ENCODE measurements at places on chromosomes 3 and 15.

DNA sequence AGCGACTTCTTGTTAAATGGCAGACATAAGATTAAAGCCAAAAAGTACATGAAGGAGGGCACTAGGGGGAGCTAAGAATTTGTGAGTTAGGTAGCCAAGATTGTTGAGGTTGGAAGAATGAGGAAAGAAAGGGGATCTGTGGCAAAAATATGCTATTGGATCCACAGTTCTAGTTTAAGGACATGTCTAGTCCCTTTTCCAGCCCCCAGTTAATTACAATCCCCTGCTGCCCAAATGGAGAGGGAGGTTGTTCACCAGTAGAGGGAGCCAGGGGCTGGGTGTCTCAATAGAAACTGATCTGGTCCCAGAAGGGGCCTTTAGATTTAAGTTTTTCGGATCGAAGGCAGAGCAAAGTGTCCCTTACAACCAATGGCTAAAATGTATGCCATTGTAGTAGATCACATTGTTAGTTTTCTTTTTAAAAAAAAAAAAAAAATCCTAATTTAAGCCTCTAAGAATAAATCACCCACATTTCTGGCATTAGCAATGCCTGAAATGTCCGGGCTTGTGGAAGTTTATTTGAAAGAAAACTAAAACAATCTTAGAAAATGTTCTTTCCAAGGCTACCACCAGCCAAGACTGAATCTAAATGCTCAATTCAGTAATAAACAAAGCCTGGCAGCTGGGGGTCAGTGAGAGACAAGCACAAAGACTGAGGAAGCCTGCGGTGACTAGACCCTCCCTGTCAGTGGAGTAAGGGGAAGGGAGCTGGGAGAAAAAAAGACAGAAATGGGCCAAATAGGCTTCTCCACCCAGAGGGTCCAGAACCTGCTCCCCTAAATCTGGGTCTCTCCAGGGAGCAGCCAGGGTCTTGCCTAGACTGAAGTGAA lies 7.1 kb downstream of the COL8A1 start:
- peak overlapping the region; percentile 76 for H3K27ac ChIP-seq
- DNase-seq: no peak
- no peaks in the 10 kb centered on the region for H3K27me3 ChIP-seq
- H3K4me1 ChIP-seq: no peaks in the 10 kb centered on the region

GRCh38 chr15:63258658-63259057 lies 18.7 kb upstream of the APH1B start:
- no peak overlapping the region for H3K4me3 ChIP-seq
- H3K27me3 ChIP-seq: no peaks in the 10 kb centered on the region
- H3K4me1 ChIP-seq: no peaks in the 10 kb centered on the region
- H3K36me3 ChIP-seq: peaks cover 43% of the 10 kb centered on the region
- H3K27ac ChIP-seq: no peak overlapping the region

- no peaks in the 10 kb centered on the region for H3K4me1 ChIP-seq
- no peak overlapping the region for H3K4me3 ChIP-seq
- no peak overlapping the region for H3K27ac ChIP-seq
- no peaks in the 10 kb centered on the region for H3K36me3 ChIP-seq
These were observed 24.9 kb upstream of the SIAH2 start for GRCh38 chr3:150787741-150788370.

DNA sequence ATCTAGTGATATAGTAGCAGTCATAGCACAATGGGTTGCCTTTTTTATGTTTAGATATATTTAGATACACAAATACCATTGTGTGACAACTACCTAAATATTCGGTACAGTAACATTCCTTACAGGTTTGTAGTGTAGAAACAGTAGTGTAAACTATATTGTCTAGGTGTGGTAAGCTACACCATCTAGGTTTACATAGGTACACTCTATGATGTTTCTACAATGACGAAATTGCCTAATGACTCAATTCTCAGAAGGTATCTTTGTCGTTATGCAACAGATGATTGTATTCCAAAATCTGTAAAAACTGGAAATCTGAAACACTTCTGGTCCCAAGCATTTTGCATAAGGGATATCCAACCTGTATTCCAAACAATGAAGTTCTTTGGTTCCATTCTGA lies 24.3 kb downstream of the PLOD2 start:
- peaks cover 38% of the 10 kb centered on the region for H3K4me1 ChIP-seq
- no peak overlapping the region for H3K27ac ChIP-seq
- H3K27me3 ChIP-seq: no peaks in the 10 kb centered on the region
- no peak overlapping the region for H3K4me3 ChIP-seq
- H3K36me3 ChIP-seq: no peaks in the 10 kb centered on the region

- no peaks in the 10 kb centered on the region for H3K27me3 ChIP-seq
- H3K4me3 ChIP-seq: no peak overlapping the region
- H3K4me1 ChIP-seq: no peaks in the 10 kb centered on the region
- no peak overlapping the region for H3K27ac ChIP-seq
- no peak for DNase-seq
- no peaks in the 10 kb centered on the region for H3K36me3 ChIP-seq
These were observed 693.0 kb downstream of the NR2F2 start for GRCh38 chr15:97023488-97023844.

- H3K36me3 ChIP-seq: peaks cover 30% of the 10 kb centered on the region
- H3K27ac ChIP-seq: no peak overlapping the region
- no peaks in the 10 kb centered on the region for H3K27me3 ChIP-seq
- peaks cover 11% of the 10 kb centered on the region for H3K4me1 ChIP-seq
- DNase-seq: no peak
- peak overlapping the region; percentile 75 for H3K4me3 ChIP-seq
These were observed 1.1 kb downstream of the RCCD1 start for GRCh38 chr15:90955624-90956273.

GRCh38 chr3:24648063-24648462 lies 153.4 kb upstream of the THRB start:
- no peaks in the 10 kb centered on the region for H3K36me3 ChIP-seq
- no peaks in the 10 kb centered on the region for H3K4me1 ChIP-seq
- H3K27me3 ChIP-seq: no peaks in the 10 kb centered on the region
- H3K4me3 ChIP-seq: no peak overlapping the region
- DNase-seq: no peak
- H3K27ac ChIP-seq: no peak overlapping the region

DNA sequence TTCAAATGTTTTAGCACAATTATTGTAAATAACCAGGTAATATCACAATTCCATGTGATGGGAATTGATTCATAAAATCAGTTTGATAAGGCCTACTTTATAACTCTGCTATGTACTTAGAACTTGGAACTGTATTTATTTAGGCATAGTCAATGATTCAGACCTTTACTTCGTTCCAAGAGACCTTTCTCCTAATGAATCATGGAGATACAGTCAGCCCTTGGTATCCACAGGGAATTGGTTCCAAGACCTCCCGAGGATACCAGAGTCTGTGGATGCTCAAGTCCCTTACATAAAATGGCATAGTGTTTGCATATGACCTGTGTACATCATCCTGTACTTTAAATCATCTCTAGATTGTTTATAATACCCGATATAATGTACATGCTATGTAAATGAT lies 60.8 kb upstream of the UMPS start:
- H3K27me3 ChIP-seq: no peaks in the 10 kb centered on the region
- H3K4me1 ChIP-seq: no peaks in the 10 kb centered on the region
- no peak overlapping the region for H3K27ac ChIP-seq

- DNase-seq: no peak
- H3K36me3 ChIP-seq: peaks cover 25% of the 10 kb centered on the region
- no peak overlapping the region for H3K27ac ChIP-seq
- no peaks in the 10 kb centered on the region for H3K4me1 ChIP-seq
- H3K27me3 ChIP-seq: no peaks in the 10 kb centered on the region
- H3K4me3 ChIP-seq: no peak overlapping the region
These were observed 33.3 kb downstream of the ATG7 start for GRCh38 chr3:11305509-11305908.

GRCh38 chr15:62619526-62619925 lies 423.0 kb upstream of the TPM1 start:
- H3K4me1 ChIP-seq: peaks cover 17% of the 10 kb centered on the region
- no peaks in the 10 kb centered on the region for H3K27me3 ChIP-seq
- no peaks in the 10 kb centered on the region for H3K36me3 ChIP-seq
- no peak for DNase-seq

GRCh38 chr3:178152031-178152806 lies 384.0 kb upstream of the KCNMB2 start:
- no peak overlapping the region for H3K4me3 ChIP-seq
- H3K27me3 ChIP-seq: no peaks in the 10 kb centered on the region
- no peak for DNase-seq
- no peak overlapping the region for H3K27ac ChIP-seq
- no peaks in the 10 kb centered on the region for H3K36me3 ChIP-seq

DNA sequence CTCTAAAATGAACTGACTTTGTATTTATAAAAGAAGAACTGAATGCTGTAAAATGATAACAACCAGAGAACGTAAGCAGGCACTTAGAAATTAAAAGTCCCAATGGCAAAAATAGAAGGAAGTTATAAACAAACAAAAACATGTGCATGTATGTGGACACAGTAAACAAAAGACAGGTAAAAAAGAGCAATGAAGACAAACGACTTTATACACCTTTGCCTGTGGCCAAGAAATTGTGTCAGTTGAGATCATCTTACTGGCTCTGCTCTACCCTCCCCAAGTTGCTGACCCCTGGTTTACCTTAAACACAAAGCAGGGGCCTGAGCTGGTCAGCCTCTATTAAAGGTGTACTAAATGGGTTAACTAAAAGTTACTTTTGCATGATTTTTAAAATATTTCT lies 41.7 kb upstream of the GP5 start:
- no peak overlapping the region for H3K4me3 ChIP-seq
- no peaks in the 10 kb centered on the region for H3K4me1 ChIP-seq
- no peak overlapping the region for H3K27ac ChIP-seq
- no peak for DNase-seq
- peaks cover 46% of the 10 kb centered on the region for H3K36me3 ChIP-seq

GRCh38 chr3:7707187-7707586 lies 794.4 kb upstream of the LMCD1 start:
- DNase-seq: no peak
- no peak overlapping the region for H3K27ac ChIP-seq
- no peak overlapping the region for H3K4me3 ChIP-seq
- H3K36me3 ChIP-seq: no peaks in the 10 kb centered on the region
- H3K4me1 ChIP-seq: no peaks in the 10 kb centered on the region

DNA sequence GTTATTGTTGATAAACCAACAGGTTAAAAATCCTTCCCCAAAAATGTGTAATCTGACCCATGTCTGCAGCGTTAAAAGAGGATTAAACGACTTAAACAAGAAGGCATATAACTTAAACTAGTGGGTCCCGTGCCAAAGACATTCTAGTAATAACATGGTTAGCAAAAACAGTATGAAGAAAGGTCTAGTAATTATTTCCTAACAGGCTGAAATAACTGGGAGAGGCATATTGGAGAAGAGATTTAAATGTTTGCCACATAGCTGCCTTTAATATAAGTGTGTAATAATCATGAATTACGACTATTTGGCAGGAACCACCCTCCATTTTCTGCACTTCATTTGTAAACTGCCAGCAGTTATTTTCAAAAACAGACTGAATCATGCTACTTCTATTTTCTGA lies 67.7 kb upstream of the CSPG5 start:
- DNase-seq: no peak
- H3K36me3 ChIP-seq: peaks cover 17% of the 10 kb centered on the region
- no peaks in the 10 kb centered on the region for H3K27me3 ChIP-seq
- no peaks in the 10 kb centered on the region for H3K4me1 ChIP-seq

Data from ascending aorta (tissue), 2 donors.